ENCODE measurements at places on chromosomes 3 and 15. TPM values are rescaled to one million over a fixed set of nuclear protein-coding genes. Genes with fewer than 3 reads are reported as not detected.

The GPR156 gene
- 0.92 TPM for total RNA-seq

The ARMC8 gene
- 51.7 TPM for total RNA-seq

The SPPL2A gene
- total RNA-seq = 62.1 TPM

The GOLGA6L7 gene
- not detected for total RNA-seq
